HFFc6 (cell line): ENCODE measurements at places on chromosomes 11 and 22. TPM values are rescaled to one million over a fixed set of nuclear protein-coding genes. Genes with fewer than 3 reads are reported as not detected.

- DNase-seq: no peak
Measured at GRCh38 chr11:77100166-77101042, 2.2 kb upstream of the OMP start.

DNA sequence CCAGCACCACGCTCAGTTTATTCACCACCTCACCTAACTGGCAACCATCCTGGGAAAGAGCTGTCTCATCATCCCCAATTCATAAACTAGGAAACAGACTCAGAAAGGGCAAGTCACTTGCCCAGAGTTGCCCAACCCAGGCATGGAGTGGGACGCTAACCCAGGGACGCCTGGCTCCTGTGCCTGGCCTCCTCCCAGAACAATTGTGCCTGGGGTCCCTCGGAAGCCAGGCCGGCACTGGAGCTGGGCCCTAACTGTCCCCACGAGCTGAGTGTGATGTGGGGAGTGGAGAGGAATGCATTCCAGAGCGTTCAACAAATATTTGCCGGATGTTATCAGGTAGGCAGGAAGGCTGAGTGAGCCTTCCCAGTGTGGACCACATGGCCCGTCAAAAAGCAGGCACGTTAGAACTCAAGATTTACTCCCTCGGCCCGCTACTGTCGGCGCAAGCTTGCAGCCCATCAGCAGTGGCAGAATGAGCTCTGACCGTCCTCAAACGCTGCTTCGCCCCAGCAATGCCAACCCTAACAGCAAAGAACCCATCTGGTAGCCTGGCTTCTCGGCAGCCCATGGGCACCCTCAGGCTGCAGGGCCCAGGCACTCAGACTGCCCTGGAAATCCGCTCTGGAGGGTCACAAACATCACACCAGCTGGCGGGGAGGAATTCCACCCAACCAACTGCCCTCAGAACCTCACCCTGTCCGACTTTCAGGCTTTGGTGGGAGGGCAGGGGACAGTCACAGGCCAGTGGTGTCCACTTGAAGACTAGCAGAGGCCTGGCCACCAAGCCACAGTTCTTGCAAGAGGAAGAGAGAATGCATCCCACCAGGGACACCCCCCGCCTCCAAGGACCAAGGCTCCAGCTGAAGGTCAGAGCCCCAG is 35.6 kb downstream of the MYH9 start:
- DNase-seq: no peak

- peak; percentile 83 for DNase-seq
Measured at GRCh38 chr11:126628790-126629621, 273.5 kb downstream of the ST3GAL4 start.

DNA sequence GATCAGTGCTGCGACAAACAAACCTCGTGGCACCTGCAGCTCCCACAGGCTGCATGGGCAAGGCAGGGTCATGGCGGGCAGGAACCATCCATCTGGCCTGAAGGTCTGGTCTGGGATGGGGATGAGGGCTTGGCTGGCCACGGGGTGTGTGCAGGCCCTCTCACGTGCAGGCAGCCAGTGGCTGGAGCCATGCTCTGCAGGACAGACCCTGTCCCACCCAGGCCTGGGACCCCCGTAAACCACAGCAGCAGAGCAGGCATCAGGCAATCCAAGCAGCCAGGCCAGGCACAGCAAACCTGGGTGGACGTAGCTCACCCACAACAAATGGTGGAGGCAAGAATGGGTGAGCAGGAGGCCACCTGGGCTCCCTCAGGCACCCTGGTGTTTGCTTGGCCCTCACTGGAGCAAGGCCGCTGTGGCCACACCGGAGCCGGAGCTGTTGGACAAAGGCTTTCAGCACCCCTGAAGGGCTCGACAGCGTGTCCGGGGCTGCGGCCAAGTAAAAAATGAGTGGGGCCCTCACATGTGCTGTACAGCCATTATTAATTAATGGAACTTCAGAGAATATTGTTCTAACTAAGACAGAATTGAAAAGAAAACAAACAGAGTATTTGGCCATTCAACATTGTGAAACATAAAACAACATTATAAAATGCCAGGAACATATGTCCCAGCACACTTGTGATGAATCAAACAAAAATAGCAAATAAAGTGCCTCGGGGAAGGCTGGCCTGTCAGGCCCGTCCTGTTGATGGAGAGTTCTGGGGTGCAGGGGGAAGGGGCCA is 24.0 kb upstream of the GNB1L start:
- peak; percentile 75 for DNase-seq

- DNase-seq: no peak
Measured at GRCh38 chr11:72673943-72674828, at the start of gene PDE2A. Gene PDE2A, minus strand, starts transcription at chr11:72674422. Its CDS starts 215 bp downstream, at chr11:72674207.

DNA sequence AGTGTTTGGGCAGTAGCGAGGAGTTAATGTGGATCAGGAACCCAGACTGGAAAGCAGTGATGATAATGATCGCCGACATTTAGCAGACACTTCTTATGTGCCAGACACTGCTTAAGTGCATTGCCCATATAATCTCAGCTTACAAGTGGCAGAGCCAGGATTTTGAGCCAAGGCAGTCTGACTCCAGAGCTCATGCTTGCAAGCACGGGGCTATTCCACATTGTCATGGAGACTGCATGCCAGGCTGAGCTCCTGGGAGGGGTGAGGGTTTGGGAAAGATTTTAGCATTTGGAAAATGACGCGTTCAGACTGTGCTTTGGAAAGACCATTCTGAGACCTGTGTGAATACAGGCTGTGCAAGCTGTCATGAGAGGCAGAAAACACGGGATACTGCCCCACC is 302.7 kb downstream of the DDX10 start:
- peak; percentile 24 for DNase-seq

GRCh38 chr11:59262177-59262818 is 49.6 kb upstream of the MPEG1 start:
- no peak for DNase-seq

- peak; percentile 34 for DNase-seq
Measured at GRCh38 chr11:108561535-108561991, 32.0 kb downstream of the EXPH5 start.

DNA sequence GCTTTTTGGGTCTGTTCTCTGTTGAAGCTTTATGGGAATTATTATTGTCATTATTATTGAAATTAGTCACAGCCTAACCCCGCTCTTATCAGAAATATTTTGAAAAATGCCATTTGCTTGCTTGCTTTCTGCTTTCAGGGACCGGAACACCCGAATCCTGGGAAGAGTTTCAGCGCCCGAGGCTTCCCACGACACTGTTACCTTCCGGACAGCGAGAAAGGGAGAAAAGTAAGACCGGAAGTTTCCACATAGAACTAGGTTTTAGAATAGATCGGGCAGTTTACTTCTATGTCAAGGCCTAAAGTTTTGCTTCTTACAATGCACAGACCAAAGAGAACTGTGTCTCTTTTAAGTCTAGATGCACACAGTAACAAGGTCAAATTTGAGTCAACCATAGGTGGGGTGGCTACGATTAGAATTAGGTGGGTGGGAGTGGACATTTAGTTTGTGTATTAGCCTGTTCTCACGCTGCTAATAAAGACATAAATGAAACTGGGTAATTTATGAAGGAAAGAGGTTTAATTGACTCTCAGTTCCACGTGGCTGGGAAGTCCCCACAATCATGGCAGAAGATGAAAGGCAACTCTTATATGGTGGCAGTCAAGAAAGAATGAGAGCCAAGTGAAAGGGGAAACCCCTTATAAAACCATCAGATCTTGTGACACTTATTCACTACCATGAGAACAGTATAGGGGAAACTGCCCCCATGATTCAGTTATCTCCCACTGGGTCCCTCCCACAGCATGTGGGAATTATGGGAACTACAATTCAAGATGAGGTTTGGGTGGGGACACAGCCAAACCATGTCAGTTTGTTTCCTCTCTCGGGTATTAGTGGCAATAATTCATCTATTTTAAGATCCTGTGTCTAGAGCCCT is 12.9 kb downstream of the MPEG1 start:
- no peak for DNase-seq

- no peak for DNase-seq
Measured at GRCh38 chr11:113193016-113193415, 121.4 kb upstream of the TTC12 start.

- no peak for DNase-seq
Measured at GRCh38 chr11:95279921-95280868, 49.2 kb upstream of the SESN3 start.

- no peak for DNase-seq
Measured at GRCh38 chr11:41851743-41852142, 392.3 kb upstream of the LRRC4C start.

DNA sequence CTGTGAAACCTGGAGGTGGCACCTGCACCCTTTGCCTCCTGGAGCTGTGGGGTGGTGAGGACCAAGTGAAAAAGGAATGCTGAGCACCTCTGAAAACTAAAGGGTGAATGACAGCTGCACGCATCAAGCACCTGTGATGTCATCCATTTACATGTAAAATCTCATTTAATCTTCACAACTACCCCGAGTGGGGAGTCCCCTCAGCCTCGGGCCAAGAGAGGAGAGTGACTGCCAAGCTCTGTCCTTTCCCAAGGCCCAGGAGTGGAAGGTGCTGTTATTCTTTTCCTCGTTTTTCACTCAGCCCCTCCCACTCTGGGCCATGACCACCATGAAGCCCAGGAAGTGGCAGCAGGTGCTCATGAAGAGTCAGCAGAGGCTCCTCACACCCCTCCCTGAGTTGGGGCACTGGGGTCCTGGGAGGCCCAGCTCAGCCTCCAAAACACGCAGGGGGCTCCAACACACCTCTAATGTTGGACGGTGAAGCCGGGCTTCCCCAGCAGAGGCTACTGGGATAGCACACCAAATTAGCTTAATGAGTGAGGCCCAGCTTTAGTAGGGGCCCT is 35.7 kb downstream of the NECTIN1 start:
- no peak for DNase-seq

DNA sequence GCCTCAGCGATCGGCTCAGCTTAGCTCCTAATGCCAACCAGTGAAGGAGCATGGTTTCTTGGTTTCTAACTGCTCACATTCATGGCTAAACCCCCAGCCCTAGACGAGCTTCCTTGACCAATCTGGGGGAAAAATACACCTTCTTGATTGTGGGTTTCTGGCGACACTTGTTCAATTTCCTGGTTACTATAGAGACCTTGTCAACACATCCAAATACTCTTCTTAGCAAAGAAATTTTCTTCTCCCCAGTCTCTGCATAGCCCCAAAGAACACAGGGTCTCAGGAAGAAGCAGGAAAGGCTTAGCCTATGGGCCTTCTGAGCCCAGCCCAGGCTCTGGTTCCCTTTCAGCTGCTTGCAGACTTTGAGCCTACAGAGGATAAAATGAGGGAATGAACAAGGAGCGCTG is 88.5 kb upstream of the SYT13 start:
- no peak for DNase-seq

DNA sequence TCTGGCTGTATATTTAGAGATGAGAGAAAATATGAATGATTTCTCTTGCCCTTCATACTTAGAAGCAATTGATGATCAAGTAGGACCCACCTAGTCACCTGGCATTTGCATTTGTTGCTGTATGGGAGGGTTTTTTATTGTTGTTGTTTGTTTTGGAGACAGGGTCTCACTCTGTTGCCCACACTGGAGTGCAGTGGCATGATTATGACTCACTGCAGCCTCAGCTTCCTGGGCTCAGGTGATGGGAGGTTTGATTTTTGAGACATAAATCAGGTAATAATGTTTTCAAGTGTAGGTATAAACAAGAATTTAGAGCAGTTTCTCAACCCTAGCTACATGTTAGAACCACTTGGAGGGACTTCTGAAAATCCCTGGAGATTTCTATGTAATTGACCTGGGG is 63.0 kb downstream of the TNRC6B start:
- DNase-seq: no peak

DNA sequence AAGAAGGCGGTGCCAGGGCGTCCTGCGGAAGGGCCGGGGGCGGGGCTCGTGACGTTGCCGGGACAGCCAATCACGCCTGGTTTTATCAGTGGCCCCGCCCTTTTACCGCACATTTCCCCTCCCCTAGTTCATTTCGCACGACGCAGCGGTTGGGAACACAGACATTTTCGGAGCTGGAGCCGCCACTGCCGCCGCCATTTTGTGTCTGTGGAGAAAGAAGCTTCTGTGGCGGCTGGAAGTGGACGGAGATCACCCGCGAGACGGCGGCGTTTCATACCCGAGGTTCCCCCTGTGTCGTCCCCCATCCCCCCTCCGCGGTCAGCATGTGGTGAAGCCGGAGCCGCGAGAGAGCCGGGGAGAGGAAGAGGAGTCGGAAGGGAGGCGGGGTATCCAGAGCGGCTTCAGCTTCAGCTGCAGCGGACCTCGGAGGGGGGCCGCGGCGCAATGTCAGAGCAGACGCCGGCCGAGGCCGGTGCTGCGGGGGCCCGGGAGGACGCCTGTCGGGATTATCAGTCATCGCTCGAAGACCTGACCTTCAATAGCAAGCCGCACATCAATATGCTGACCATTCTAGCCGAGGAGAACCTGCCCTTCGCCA is at the start of gene PCF11:
PCF11 (plus strand) TSS at position 136 of the 598 bp plus-strand sequence; CDS start at position 445, 309 bp downstream.
- DNase-seq: no peak

- DNase-seq: no peak
Measured at GRCh38 chr11:47356998-47357329, 4.5 kb upstream of the MYBPC3 start.

DNA sequence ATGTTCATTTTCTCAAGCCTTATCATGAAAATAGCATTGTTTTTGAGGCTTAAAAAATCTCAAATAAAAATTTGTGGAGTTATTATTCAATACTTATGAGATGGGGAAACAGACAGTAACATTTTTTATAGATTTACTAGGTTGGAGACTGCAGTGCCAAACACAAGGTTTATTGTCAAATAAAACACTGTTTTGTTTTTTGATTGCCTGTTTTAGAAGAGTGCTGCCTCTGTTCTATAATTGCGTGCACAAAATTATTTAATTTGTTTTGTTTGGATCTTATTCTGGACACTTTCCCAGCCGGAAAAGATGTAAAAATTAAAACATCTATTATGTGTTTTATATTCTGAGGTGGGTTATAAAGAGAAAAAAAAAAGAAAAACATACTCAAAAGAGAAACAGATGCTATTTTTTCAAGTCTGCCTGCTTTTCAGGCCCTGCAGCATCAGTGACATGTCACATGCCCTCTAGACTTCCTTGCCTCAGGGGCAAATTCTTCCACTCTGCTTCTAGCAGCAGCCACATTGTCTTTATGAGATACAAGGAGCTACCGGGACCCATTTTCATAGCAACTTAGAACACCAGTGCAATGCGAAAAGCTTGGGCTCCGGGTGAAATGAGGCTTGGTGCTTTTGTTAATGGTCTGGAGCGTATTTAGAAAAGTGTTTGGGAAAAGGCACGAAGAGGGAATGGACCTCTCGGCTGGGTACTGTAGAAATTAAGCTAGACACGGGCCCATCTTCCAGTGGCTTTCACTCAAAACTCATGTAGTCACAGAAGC is 77.5 kb downstream of the EFCAB6 start:
- no peak for DNase-seq

- no peak for DNase-seq
Measured at GRCh38 chr11:30377347-30377746, 54.4 kb downstream of the ARL14EP start.

- no peak for DNase-seq
Measured at GRCh38 chr22:29266564-29267461, 968 bp downstream of the RHBDD3 start.

The MS4A15 gene
- total RNA-seq: not detected in 3 replicates

The VPREB1 gene
- not detected in 3 replicates for total RNA-seq

The MDK gene
- total RNA-seq: 12.1 to 21.8 TPM (median 13.5 TPM) in 3 replicates

The CCDC188 gene
- total RNA-seq: 0.57 to 4.8 TPM in 2 of 3 replicates, not detected in the other

The NLRP14 gene
- 0.06 TPM in 1 of 2 replicates, not detected in the other for total RNA-seq

The H19 gene
- 0.19 to 0.21 TPM in 2 of 3 replicates, not detected in the other for total RNA-seq

The TTLL12 gene
- 39.4 to 47.3 TPM (median 41.0 TPM) in 3 replicates for total RNA-seq

The RIMBP3B gene
- total RNA-seq: 0.35 to 0.56 TPM (median 0.45 TPM) in 3 replicates

The RBM7 gene
- total RNA-seq: 31.8 to 38.0 TPM (median 35.9 TPM) in 3 replicates

The GUCD1 gene
- total RNA-seq: 89.1 to 90.5 TPM (median 90.4 TPM) in 3 replicates

The OR4C13 gene
- not detected in 3 replicates for total RNA-seq

The PACSIN3 gene
- total RNA-seq: 11.9 to 25.7 TPM (median 14.4 TPM) in 3 replicates

The PANX3 gene
- not detected in 3 replicates for total RNA-seq

The MOGAT2 gene
- not detected in 3 replicates for total RNA-seq

The EMSY gene
- total RNA-seq: 14.5 to 17.0 TPM (median 15.6 TPM) in 3 replicates

The OR2AG1 gene
- total RNA-seq: not detected in 3 replicates

The ANKK1 gene
- total RNA-seq: not detected in 3 replicates
